SK-MEL-5 (cell line): ENCODE measurements at places on chromosomes 4 and X.

- DNase-seq = no peak
Observed at GRCh38 chrX:39935411-39936064, 162.2 kb downstream of the BCOR start.

DNA sequence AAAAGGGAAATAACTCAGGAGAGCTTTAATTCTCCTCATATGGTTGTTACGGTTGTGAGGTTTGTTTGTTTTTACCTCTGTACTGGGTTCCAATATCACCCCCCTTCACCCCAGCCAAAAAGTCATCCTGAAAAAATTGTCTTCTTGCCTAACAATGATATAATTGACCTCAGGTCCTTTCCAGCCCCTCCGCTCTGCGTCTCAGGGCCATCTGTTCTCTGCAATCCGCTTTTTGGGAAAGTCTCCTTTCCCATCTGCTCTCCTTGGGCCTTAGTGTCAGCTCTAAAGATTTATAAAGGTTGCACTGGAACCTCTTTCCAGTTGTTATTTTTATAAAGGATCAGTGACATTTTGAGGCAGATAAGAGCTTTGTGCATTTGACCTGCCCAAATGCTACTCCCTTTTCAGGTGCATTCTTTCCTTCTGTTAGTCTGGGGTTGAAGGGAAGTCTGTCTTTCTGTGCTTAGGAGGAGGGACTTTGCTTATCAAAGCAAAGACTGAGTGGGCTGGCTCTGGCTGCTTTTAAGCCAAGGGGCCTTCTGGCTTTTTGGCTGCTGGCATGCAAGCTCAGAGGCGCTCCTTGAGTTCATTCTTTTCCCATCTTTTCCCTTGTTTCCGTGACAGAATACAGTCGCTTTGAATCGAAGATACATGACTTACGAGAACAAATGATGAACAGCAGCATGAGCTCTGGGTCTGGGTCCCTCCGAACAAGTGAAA is 34.1 kb downstream of the DLG3 start:
- DNase-seq = no peak

- no peak for DNase-seq
Observed at GRCh38 chr4:182778222-182778982, 138.8 kb downstream of the DCTD start.

GRCh38 chr4:4502694-4503311 is 39.0 kb downstream of the STX18 start:
- DNase-seq = peak; percentile 72

- no peak for DNase-seq
Observed at GRCh38 chr4:57404483-57404882, 294.3 kb upstream of the IGFBP7 start.

DNA sequence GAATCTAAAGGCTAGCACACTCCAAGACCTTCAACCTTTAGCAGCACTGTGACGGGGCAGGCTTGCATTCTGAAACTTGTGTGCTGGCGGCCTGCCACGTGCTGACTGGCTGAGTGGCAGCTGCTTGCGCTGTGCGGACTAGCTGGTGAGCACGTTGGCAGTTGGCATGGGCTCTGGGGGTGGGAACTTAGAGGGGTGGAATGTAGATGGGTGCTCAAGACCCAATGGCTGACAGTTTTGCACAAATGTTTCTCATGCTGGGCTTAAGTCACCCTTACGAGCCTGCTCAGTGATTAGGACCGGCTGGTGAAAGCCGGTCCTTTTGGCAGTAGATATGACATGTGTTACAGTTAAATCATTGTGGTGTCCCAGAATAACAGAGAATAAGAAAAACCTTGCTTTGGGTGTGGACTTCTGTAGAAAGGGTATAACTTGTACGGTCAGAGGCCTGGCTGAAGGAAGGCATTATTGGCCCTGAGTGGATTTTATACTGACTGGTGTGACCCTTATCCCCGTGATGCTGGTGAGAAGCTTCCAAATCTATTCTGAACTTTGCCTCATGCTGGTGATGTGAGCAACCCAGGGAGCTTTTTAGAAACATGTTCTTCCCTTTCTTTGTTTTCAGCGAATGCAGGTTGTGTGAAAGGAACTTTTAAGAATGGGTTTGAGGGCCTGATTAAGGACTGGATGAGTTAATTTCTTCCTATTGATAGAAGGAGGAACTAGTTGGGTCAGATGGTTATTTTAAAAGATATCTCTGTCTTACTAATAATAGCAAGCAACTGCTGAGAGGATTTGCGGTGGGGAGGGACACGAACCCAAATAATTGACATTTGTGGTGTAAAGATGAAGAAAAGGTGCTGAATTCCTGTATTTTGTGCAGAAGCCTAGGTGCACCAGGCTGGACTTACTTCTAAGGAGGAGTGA is 107.4 kb upstream of the SLC4A4 start:
- DNase-seq = no peak

DNA sequence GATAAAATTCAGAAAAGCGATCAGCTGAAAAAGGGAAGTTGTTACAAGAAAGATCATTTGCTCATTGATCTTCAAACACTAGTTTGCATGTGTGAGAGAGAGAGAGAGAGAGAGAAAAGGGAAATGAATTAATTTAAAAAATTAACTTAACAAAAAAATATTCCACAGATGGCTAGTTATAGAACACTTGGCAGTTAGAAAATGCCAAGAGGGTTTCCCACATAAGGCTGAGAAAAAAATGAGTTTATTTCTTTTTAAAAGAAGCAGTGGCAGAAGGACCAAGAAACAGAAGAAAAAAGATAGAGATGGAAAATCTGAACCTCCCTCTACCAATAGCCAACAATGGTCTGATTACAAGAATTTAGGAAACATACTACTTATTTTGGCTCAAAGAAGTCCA is 47.1 kb downstream of the FGF13 start:
- no peak for DNase-seq

DNA sequence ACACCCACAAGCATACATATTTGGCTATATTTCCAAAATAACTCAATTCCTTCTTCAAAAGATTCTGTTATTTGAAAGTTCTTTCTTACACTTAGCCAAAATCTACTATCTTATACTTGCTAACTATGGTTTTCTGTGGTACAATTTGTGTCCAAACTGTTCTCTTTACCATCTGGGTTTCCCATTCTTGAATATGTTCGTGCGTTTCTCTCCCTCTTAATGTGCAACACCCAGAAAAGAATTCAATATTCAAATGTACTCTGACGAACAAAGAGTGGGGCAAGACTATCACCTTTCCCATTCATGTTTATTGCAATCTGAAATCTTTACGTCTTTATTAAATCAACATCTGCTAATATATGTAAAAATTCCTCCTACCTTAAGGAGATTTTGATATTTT is 912.7 kb downstream of the FAT4 start:
- no peak for DNase-seq

GRCh38 chr4:20992002-20992401 is 291.7 kb downstream of the PACRGL start:
- no peak for DNase-seq

DNA sequence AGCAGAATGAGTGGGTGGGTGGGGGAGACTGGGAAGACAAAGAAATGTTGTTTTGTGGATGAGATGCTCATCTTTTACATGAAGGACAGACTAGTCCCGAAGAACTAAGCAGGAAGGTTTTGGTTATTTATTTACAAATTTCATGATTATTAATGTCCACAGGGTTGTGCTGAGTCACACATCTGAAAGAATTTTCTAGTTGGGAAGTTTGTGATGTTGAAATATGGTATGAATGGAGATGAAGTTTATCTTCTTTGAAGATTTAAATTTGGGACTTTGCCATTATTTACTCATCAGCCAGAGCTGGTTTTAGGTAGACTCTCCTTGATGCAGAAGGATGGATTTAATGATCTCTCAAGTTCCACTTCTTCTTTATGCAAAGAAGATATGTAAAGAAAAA is 75.5 kb downstream of the MOSPD2 start:
- DNase-seq = no peak

GRCh38 chr4:157880761-157881160 is 292.1 kb downstream of the GASK1B start:
- DNase-seq = no peak

DNA sequence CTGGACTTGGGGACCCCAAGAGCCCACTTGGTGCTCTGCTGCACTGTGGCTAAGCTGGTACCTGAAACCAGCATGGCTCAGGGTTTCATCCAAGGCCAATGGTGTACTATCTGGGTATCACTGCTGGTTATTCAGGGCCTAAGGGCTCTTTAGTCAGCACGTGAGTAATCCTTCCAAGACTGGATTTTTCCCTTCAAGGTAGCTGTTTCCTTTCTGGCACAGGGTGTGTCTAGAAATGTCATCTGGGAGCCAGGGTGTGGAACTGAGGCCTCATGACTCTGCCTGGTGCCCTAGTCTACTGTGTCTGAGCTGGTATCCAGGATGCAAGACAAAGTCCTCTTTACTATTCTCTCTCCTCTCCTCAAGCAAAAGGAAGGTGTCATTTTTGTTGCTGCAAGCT is 99.0 kb upstream of the QRFPR start:
- no peak for DNase-seq

- DNase-seq = no peak
Observed at GRCh38 chr4:8083086-8083825, 75.4 kb downstream of the ABLIM2 start.

- DNase-seq = no peak
Observed at GRCh38 chr4:165324236-165324917, 3.1 kb upstream of the MSMO1 start.

DNA sequence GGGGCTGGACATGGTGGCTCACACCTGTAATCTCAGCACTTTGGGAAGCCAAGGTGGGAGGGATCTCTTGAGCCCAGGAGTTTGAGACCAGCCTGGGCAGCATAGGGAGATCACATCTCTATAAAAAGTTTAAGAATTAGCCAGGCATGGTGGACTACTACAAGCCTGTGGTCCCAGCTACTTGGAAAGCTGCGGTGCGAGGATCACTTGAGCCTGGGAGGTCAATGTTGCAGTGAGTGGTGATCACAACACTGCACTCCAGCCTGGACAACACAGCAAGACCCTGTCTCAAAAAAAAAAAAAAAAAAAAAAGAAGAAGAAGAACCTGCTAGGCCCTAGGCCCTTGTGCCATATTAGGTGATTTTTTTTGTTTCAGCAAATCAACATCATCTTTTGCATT is 12.2 kb downstream of the SRD5A3 start:
- DNase-seq = no peak

- no peak for DNase-seq
Observed at GRCh38 chr4:165369522-165369921, 9.3 kb upstream of the CPE start.
